ENCODE measurements at places on chromosomes 16 and 17.

DNA sequence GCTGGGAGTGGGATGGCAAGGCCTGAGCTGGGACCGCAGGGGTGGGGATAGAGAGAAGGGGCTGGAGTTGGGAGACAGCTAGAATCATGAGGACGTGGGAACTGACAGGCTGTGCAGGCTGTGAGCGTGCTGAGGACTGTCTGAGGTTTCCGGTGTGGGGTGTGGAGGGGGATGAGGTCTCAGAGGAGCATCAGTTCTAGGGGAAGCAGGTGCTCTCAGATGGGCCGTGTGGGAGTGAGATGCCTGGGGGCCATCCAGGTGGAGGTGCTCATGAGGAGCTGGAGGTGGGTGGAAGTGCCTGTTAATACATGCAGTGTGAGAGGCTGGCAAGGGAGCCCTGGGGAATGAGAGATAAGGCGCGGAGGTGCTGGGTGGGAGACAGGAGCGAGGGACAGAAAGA is 27.2 kb downstream of the HASPIN start:
- DNase-seq = no peak

DNA sequence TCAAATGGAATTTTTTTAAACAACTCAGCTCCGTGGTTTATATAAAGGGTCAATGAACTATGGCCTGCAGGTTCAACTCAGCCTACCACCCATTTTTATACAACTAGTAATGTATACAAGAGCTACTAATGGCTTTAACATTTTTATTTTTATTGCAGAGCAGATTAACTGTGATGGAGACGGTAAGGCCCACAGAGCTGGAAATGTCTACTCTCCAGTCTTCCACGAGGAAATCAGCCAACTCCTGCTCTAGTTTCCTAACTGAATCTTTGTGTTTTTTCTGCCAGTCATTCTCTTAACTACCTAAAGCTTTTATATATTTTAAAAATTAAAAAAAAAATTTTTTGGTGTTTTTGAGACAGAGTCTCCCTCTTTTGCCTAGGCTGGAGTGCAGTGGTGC is 385.1 kb upstream of the MAF start:
- no peak for DNase-seq

DNA sequence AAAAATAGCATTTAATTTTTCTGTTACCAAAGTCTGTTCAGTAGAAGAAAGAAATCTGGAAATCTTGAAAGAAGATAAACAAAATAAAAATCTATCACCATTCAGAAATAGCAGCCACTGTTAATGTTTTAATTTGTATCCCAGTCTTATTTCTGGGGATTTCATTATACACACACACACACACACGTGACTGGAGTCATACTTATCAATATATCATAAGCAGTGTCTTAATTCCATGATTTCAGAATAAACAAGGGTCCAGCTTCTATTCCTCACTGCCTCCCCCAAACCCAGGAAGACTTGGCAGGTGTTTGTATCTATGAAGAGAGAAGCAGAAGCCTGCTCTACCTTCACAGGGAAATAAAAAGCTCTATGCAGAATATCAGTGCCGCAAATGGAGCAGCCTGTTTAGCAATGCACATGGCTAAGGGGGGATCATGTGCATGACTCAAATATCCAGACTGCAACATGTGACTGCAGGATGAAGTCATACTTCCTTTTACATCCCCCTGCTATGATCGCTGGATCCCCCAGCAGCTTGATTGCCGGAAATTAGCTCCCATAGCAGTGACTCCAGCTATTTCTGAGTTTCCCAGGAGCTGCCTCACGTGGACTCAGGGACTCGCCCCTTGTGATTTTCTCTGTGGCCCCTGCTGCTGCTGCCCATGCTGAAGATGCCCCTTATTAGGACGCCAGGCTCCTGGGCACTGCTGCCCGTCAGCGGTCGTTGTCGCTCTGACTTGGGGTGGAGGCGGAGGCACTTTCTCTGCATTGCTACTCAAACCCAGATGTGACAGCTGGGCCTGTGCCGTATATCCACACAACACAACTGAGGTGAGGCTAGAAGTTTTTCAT is 341.0 kb downstream of the CPPED1 start:
- no peak for DNase-seq

GRCh38 chr17:44203731-44204440 is 4.2 kb upstream of the ATXN7L3 start:
- DNase-seq = peak; percentile 47

DNA sequence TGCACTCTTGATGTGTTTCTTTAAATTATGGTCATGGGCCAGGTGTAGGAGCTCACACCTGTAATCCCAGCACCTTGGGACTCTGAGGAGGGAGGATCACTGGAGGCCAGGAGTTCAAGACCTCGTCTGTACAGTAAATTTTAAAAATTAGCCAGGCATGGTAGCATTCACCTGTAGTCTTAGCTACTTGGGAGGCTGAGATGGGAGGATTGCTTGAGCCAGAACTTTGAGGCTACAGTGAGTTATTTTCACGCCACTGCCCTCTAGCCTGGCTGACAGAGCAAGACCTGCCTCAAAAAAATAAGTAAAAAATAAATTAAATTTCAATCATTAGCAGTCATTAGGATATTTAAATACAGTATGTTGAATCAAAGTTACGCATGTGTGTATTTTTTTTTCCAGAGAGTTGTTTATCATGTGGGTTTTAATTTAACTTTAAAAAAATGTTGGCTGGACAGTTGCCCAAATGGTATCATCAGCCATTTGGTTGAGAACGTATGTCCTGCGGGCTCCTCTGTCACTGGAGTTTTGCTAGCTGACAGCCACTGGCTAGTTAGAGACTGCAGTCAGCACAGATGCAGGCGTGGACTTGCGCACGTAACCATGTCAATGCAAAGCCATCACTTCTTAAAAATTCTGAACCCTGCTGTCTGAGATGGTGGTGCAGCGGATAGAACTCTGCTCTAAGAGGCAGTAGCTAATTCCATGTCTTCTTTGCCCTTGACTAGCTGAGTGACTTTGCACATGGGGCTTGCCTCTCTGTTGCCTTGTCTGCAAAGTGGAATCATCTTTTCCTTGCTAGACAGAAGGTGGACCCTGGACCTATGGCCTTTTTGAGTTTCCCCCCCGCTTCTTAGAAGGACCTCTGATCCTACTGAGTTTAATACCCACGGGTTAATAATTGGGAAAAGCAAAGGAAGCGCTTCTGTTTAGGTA is 40.0 kb downstream of the MAPT start:
- DNase-seq = no peak

DNA sequence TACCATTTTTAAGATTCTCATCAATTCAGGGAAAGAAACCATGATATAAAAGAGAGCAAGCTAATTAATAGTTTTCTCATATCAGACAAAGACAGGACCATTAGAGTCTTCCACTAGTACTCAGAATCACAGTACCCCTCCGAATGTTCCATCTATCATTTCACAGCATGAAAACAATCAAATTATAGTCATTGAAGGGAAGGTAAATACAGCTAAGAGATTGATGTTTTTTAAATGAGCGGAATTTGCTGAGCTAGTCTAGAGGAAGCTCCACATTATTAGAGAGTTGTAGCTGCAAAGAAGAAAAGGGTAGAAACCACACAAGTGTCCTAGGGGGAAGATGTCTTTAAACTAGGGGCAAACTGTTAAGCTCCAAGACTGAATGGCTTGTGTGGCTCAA is 808.9 kb downstream of the CDH11 start:
- no peak for DNase-seq

- DNase-seq = peak; percentile 4
Measured at GRCh38 chr17:82943751-82944150, 103.9 kb upstream of the ZNF750 start.

DNA sequence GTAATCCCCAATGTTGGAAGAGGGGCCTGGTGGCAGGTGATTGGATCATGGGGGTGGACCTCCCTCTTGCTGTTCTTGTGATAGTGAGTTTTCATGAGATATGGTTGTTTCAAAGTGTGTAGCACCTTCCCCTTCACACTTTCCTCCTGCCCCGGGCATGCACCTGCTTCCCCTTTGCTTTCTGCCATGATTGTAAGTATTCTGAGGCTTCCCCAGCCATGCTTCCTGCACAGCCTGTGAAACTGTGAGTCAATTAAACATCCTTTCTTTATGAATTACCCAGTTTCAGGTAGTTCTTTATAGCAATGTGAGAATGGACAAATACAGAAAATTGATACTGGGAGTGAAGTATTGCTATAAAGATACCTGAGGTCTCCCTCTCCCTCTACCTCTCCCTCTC is 29.4 kb downstream of the RNF112 start:
- DNase-seq = no peak

GRCh38 chr17:81400154-81400977 is 5.1 kb downstream of the BAHCC1 start:
- no peak for DNase-seq

DNA sequence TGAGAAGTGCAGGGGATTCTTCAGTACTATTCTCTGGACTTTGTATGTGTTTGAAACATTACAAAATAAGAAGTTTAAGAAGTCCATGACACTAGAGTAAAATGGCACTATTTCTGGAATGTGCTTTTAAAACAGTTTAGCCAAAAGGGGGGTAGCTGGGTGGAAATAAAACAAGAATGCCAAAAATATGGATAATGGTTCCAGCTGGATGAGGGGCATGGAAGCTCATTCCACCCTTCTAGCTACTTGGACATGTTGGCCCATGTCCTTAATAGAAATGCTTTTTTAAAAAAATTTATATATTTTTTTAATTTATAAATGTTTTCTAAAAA is 13.1 kb downstream of the ZC3H7A start:
- DNase-seq = no peak

- no peak for DNase-seq
Measured at GRCh38 chr17:17387498-17388362, 84.6 kb downstream of the NT5M start.

- DNase-seq = no peak
Measured at GRCh38 chr16:21001262-21001661, 100.7 kb downstream of the LYRM1 start.

DNA sequence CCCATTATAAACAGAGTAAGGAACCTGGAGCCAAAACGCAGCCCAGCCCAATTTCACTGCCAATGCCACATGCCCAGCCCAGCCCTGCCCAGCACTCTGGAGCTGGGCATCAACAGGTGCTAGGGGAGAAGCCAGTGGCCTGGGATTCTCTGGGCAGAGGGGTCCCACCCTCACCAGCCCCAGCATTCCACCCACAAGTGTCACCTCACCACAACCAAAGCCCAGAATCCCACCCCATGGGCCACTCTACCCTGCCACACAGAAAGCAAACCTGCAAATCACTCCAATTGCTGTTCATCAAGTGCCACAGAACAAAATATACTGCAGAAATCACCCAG is 102.5 kb upstream of the CDH5 start:
- DNase-seq = no peak
